ENCODE measurements at places on chromosomes 3 and 15.

- DNase-seq, result no peak
These were observed 24.1 kb downstream of the GYG1 start for GRCh38 chr3:149015393-149015792.

- DNase-seq, result no peak
These were observed 14.3 kb upstream of the CAMKV start for GRCh38 chr3:49883998-49884397.

DNA sequence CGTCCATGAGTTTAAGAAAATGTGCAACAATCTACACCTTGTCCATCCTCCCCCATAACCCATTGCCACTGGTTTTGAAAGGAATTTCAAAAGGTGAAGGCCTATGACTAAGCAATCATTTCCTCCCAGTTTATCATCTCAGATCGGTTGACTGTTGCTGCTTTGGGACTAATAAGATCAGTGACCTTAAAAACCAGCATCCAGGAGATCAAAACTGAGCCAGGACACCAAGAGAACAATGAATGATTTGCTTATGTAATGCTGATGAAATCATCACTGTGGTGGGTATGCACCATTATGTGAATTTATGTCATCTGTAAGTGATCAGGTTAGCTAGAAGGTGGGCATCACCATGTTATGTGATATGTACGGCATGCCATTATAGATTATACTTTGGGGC lies 195.5 kb downstream of the SSR3 start:
- no peak for DNase-seq

- no peak for DNase-seq
These were observed 36.7 kb downstream of the FOXP1 start for GRCh38 chr3:71546821-71547220.

- no peak for DNase-seq
These were observed 35.8 kb downstream of the NIPA2 start for GRCh38 chr15:22874256-22874655.

Measured in SK-N-MC (cell line).